ENCODE measurements at places on chromosomes 3 and 15.

GRCh38 chr15:31571676-31572075 lies 245.0 kb downstream of the KLF13 start:
- H3K27ac ChIP-seq, result no peak overlapping the region
- H3K36me3 ChIP-seq, result no peaks in the 10 kb centered on the region
- no peak for DNase-seq
- H3K4me1 ChIP-seq, result no peaks in the 10 kb centered on the region
- no peaks in the 10 kb centered on the region for H3K27me3 ChIP-seq

GRCh38 chr3:1870738-1871137 lies 227.9 kb upstream of the CNTN4 start:
- no peaks in the 10 kb centered on the region for H3K36me3 ChIP-seq
- no peak overlapping the region for H3K4me3 ChIP-seq
- no peaks in the 10 kb centered on the region for H3K27me3 ChIP-seq
- no peak overlapping the region for H3K27ac ChIP-seq
- no peaks in the 10 kb centered on the region for H3K4me1 ChIP-seq

DNA sequence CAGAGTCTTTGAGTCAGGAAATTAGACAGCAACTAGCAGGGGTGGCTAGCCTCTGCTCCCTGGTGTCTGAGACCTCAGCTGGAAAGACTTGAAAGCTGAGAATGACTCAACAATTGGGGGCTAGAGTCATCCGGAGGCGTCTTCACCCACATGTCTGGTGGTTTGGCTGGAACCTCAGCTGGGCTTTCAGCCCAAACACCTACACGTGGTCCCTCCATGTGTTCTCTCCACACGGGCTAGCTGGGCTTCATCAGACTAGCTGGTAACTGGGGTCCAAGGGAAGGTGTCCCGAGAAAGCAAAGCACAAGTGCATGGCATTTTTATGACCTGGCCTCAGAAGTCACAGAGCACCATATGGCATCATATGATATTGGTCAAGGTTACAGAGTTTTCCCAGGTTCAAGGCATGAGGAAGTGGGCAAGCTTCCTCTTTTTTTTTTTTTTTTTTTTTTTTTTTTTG lies 19.9 kb upstream of the ABHD2 start:
- no peak overlapping the region for H3K4me3 ChIP-seq
- H3K27me3 ChIP-seq, result no peaks in the 10 kb centered on the region
- peaks cover 2% of the 10 kb centered on the region for H3K4me1 ChIP-seq

GRCh38 chr3:138082992-138083386 lies 32.4 kb downstream of the DZIP1L start:
- H3K27ac ChIP-seq, result no peak overlapping the region
- no peaks in the 10 kb centered on the region for H3K4me1 ChIP-seq
- no peak for DNase-seq
- H3K4me3 ChIP-seq, result no peak overlapping the region
- no peaks in the 10 kb centered on the region for H3K27me3 ChIP-seq

- H3K27ac ChIP-seq, result peak overlapping the region; percentile 91
- H3K36me3 ChIP-seq, result no peaks in the 10 kb centered on the region
- no peaks in the 10 kb centered on the region for H3K27me3 ChIP-seq
- H3K4me1 ChIP-seq, result no peaks in the 10 kb centered on the region
- H3K4me3 ChIP-seq, result peak overlapping the region; percentile 82
Observed at GRCh38 chr3:105368566-105369499, 2.1 kb downstream of the ALCAM start.

DNA sequence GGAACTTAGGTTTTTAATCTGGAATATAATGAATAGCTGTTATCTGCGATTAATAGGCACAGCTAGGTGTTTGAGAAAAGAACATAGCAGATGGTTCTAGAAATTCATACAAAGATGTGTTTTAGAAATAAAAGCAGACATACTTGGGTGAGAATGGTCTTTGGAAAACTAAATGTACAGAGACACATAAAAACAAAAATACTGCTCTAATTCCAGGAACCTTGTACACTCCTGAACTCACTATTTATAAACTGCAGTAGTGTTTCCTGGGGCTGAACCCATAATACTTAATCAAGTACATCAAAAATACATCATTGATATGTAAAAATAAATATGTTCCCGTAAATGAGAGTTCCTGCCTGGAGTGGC lies 105.5 kb downstream of the OXNAD1 start:
- H3K36me3 ChIP-seq, result peaks cover 40% of the 10 kb centered on the region
- peaks cover 45% of the 10 kb centered on the region for H3K4me1 ChIP-seq
- H3K4me3 ChIP-seq, result no peak overlapping the region
- H3K27me3 ChIP-seq, result no peaks in the 10 kb centered on the region

DNA sequence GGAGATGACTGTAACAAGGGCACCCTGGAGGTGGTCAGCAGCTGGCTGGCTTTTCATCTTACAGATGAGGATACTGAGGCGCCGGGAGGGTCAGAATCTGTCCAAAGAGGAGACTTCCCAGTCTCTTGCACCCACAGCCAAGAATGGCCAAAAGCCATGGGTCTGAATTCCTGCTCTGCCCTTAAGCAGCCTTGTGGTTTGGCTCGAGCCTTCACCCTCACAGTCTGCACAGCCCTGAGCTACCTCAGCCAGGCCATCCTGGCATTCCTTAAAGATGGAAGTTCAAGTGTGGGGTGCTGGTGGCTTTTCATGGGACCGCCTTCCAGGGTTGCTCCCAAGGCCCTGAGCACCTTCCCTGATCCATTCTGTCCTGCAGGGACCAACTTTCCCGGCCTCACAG lies 59.2 kb downstream of the CACNA2D2 start:
- no peak overlapping the region for H3K27ac ChIP-seq
- DNase-seq, result no peak
- no peaks in the 10 kb centered on the region for H3K27me3 ChIP-seq
- no peaks in the 10 kb centered on the region for H3K4me1 ChIP-seq
- no peak overlapping the region for H3K4me3 ChIP-seq

DNA sequence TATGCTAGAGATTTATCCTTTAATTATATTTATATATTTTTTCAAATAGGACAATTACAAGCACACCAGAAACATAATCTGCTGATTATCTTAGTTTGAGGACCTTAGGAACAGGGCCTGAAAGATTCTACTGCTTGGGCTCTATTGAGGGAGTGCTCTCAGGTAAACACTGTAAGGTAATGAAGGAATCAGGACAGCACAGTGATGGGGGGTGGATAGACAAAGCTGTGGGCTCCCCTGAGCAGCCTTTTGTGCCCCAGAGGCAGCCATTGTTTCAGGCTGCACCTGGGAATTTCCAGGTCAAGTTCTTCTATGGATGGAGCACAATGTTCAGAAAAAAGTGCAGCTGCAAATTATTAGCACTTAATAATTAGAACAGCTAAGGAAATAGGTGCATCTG lies 848.0 kb upstream of the CADM2 start:
- H3K4me1 ChIP-seq, result no peaks in the 10 kb centered on the region
- DNase-seq, result no peak
- H3K4me3 ChIP-seq, result no peak overlapping the region

DNA sequence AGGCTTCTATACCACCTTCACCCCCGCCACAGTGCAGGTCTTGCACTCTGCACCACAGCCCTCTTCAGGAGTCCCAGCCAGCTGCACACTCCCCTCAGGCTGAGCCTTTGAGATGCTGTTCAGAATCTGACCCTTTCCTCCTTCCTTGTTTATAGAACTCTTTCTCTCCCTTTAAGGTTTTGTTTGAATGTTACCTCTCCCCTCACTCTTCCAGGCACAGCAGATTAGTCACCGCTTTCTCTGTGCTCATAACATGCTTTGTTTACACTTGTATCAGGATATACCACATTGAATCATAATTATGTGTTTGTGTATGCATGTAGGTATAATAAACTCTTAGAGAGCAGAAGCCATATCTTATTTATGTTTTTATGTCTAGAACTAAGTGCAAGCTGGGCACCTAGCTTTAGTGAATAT lies 168.4 kb upstream of the BCL6 start:
- no peak overlapping the region for H3K27ac ChIP-seq
- no peak for DNase-seq
- H3K4me1 ChIP-seq, result no peaks in the 10 kb centered on the region
- no peak overlapping the region for H3K4me3 ChIP-seq
- H3K27me3 ChIP-seq, result no peaks in the 10 kb centered on the region

- H3K27me3 ChIP-seq, result no peaks in the 10 kb centered on the region
- H3K27ac ChIP-seq, result peak overlapping the region; percentile 25
- DNase-seq, result no peak
- no peak overlapping the region for H3K4me3 ChIP-seq
- H3K4me1 ChIP-seq, result peaks cover 12% of the 10 kb centered on the region
Observed at GRCh38 chr3:127792541-127793292, 29.6 kb downstream of the MGLL start.

- no peaks in the 10 kb centered on the region for H3K27me3 ChIP-seq
- H3K4me3 ChIP-seq, result no peak overlapping the region
- no peak for DNase-seq
- H3K27ac ChIP-seq, result no peak overlapping the region
Observed at GRCh38 chr15:71677766-71678165, 132.6 kb upstream of the NR2E3 start.

Data from ascending aorta (tissue), 2 donors.